Activated CD4-positive, CD25-positive, alpha-beta regulatory T cell treated with anti-CD3 and anti-CD28 coated beads, Interleukin-2, amount 50 U/mL, for 72 hours (primary cell): ENCODE measurements at places on chromosomes 6 and 20.
A peak's percentile ranks its signal among the peaks of the same experiment; 100 is the strongest.

GRCh38 chr6:138162111-138162954 lies 594 bp downstream of the ARFGEF3 start:
- DNase-seq: no peak

DNA sequence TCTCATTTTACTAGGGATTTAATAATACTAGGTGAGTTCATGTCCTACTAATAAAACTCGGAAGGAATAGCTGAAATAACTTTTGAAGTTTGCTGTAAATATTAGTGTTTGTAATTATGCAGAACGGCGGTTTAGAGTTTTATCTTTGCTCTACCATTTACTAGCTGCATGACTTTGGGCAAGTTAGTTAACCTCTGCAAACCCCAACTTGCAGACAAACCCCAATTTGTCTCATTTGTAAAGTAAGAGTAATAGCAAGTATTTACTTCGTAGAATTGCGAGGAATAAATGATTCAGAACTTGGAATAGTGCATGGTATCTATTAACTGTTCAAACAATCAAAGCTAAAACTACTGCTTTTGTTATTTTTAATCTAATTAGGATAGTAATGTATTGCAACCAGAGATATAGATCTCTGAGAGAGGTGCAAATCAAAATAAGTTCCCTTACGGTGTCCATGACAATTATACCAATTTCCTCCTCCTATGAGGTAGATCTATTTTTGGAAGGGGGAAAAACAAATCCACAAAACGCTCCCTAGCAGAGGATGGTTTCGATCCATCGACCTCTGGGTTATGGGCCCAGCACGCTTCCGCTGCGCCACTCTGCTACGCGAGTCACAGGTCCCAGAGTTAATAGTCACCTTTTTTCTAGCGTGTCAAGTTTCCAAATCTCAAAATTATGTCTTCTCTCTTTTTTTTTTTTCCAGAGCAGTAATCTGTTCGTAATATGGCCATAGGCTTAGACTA lies 35.1 kb upstream of the BTN3A2 start:
- peak; percentile 69 for DNase-seq

DNA sequence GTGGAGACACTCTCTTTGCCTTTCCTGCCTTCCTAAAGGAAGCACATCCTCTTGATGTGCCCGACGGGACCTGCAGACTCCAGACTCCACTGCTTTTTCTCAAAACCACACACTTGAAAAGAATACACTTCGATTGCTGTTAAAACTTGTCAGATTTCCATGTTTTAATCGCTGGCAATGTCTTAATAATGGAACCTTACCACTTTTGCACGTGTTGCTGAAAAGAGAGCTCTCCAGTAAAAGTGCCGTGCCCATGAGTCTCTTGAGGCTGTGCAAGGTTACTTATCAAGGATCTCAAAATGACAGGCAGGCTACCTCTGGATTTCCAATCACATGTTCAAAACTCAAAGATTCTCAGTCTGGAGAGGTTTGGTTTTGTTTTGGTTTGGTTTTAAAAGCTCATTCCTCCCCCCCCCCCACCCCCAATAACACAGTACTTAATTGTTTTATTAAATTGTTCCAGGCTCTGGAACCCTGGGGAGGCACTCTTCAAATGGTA lies 12.0 kb upstream of the TFAP2A start:
- no peak for DNase-seq

GRCh38 chr20:47181056-47181862 lies 175.2 kb downstream of the ZMYND8 start:
- DNase-seq: no peak

- DNase-seq: no peak
Measured at GRCh38 chr6:150282806-150283205, 86.0 kb upstream of the IYD start.

GRCh38 chr6:79082304-79082703 lies 4.2 kb upstream of the PHIP start:
- DNase-seq: no peak

GRCh38 chr6:119160911-119161310 lies 82.4 kb upstream of the FAM184A start:
- DNase-seq: no peak

DNA sequence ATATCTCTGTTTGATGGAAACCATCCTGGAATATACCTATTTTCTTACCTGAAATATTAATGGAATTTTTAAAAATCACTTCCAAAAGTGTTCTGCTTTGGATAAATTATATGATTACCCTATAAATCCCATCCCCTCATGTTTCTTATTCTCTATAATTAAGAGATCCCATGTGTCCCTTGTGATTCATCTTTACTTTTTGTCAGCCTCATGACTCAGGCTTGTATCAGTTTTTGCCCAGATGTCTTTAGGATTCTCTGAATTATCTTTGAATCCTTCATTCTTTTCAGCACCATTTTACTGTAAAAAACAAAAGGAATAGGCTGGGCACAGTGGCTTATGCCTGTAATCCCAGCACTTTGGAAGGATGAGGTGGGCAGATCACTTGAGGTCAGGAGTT lies 804.5 kb upstream of the CITED2 start:
- no peak for DNase-seq

DNA sequence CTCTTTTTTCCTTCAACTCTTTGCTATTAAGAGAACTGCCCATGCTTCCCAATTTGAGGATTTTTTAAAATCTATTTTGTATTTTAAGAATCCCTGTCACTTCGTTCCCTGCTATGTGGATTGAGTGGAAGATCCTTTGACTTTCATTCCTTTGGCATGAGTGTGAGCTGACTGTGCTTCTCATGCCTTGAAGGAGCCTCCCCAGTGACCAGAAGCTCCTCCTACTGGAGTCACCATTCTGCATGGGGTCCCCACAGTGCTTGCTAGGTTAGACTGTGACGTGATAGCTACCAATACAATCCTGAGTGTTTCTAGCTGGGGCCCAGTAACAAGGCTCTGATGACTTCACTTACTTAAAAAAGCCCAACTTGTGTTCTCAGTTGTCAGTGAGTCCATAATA lies 104.4 kb upstream of the LAMP5 start:
- no peak for DNase-seq

- DNase-seq: no peak
Measured at GRCh38 chr6:82227770-82228169, 19.8 kb downstream of the IBTK start.

DNA sequence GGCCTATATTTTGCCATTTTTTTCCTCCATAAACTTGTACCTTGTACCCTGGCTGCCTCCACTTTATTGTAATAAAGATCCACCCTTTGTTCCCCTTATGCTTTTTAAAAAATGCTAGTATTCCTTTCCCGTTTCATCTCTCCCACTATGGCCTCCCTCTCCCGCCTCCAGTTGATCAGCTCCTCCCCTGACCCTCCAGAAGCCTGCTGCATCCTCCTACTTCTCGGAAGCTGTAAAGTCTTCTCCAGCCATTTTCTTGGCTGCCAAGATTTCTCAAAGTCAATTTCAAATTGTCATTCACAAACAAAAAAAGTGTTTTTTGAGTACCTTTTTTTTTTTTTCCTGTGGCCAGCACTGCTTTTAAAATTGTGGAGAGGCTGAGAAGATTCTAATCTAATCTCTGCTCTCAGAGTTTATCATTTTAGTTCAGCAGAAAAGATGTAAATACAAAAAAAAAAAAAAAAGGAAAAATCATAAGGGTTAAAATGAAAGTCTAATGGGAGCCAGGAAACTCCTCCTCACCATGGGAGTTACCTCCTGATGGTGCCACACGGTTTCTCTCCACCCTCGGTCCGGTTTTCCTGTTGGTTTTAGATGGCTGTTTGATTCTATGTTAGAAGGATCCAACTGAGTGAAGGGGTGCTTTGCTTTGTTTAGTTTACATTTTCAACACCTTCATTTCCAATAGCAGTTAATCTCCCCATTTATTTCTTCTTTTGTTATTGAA lies 103.0 kb upstream of the KCNK16 start:
- DNase-seq: no peak

DNA sequence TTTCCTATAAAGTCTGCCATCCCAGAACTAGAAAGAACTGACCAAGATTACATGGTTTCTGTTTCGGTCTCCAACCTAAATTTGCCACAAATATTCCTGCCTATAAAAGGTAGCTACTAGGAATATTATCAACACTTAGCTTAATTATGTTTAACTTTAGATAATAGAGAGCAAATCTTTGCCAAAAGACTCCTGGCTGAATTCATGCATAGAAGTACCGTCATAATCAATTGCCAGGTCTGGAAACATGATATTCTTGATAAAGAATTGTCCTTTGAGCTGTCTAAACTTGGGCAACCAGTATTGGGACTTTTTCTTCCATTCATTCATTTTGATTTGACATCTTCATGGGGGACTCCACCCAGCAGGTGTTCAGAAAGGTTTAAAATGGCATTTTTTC lies 22.4 kb downstream of the CALHM6 start:
- DNase-seq: no peak

DNA sequence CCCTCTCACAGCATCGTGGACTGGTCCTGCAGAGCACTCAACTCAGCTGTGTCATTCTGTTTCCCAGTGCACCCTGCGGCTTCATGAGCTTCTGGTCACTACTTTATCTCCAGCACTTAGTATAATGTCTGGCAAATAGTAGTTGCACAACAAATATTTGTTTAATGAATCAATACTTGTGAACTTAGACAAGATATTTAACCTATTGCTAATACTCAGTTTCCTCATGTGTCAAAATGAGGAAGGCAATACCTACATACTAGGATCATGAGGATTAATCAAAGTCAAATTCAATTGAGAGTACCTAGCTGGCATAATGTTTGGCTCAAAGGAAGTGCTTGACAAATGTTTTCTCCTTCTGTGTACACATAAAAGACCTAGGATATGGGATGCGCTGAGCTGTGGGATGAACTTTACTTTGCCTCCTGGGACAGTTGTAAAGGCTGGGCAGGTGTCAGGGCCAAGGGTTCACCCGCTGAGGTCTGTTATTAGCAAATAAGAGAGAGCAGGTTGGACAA lies 86.3 kb downstream of the FNDC1 start:
- no peak for DNase-seq

DNA sequence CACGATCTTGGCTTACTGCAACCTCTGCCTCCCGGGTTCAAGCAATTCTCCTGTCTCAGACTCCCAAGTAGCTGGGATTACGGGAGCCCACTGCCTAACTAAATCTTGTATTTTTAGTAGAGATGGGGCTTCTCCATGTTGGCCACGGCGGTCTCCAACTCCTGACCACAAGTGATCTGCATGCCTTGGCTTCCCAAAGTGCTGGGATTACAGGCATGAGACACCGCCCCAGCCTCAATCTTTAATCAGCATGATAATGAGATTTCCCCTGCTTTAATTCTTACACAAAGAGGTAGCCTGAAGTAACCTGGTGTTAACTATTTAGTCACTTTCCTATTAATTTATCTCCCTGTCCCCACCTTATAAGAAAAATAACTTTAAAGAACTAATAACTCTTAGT lies 31.3 kb upstream of the TRDN start:
- DNase-seq: no peak

DNA sequence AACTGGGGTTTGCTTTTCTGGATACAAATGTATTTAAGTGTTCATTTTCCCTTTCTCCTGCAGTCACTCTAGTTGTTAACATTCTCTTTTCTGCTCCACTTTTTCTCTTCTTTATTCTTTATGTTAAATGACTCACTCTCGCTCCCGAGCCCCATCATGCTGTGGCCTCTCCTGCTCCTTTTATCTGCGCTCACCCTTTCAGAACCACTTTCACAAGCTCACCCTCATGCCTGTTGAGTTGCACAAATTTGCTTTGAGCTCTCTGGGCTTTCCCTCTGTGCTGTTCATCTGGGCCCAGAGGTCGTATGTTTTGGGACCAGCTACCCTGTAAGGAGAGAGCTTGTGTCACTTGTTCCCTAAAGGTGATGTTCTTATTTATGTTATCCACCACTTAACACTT lies 98.1 kb upstream of the ASCC3 start:
- no peak for DNase-seq

DNA sequence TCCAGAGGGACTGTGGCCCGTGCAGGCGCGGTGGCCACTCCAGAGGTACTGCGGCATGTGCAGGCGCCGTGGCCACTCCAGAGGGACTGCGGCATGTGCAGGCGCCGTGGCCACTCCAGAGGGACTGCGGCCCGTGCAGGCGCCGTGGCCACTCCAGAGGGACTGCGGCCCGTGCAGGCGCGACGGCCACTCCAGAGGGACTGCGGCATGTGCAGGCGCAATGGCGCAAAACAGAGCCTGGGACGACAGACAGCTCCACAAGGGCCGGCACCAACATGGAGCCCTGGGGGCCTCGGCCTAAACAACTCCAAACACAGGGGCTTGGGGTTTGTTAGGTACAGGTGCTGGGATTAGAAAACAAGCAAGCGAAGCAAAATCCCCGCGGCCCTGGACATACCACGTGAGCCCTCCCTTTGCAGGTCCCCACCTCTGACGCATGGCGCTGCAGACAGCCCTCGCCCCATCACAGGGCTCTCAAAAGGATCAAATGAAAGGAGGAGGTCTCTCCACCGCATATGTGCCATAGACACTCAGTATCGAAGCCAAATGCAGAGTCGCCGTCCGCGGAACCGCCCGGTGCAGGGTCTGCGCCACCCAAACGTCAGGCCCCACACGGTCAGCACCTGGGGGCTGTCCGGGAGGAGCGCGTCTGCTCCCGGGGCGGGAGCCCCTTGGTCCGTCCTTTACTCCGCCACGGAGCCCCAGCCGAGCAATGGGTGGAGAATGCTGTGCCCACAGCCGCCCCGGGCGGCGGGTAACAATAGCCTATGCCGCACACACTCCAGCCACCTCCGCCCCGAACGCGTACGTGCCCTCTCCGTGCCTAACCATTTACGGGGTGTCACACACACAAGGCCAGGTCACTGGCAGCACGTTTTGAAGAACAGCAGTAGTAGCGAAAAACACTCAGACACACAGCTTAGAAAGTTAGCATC lies 85.7 kb downstream of the TAF4 start:
- no peak for DNase-seq

DNA sequence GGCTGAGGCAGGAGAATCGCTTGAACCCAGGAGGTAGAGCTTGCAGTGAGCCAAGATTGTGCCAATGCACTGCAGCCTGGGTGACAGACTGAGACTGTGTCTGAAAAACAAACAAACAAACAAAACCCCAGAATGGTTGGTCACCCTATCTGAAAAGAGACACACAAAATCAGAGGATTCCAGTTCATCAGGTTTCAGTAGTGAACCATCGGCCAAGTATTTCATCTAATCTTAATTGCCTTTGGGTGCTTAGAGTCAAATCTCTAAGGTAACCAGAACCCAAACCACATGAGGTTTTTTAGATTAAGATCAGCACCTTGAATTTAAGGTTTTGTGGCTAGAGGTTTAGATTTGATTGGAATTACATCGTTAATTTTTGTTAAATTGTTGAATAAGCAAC lies 8.3 kb upstream of the ZBTB2 start:
- no peak for DNase-seq

DNA sequence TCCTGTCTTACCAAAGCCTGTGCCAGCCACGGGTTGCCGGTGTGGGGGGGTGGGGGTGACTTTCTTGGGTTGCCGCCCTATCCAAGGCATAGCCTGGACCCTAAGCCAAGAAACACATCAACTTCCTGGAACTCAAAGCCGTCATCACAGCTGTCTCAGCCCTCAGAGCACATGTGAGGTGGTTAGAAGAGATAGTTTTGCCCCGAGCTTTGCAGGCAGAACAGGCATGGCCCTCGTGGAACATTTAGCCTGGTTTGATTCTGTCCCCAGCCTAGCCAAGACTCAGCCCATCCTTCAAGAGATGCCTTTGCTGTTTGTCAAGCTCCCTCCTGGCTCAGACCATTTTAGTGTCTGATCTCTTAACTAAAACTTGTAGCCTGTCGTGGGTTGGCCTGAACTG lies 64.9 kb downstream of the RREB1 start:
- no peak for DNase-seq

GRCh38 chr6:161216616-161217205 lies 57.1 kb downstream of the AGPAT4 start:
- DNase-seq: no peak

GRCh38 chr20:18676396-18676795 lies 88.5 kb downstream of the DTD1 start:
- no peak for DNase-seq
